ENCODE measurements at places on chromosomes 6 and 20. TPM values are rescaled to one million over a fixed set of nuclear protein-coding genes. Genes with fewer than 3 reads are reported as not detected.

POPDC3 gene
- total RNA-seq = 4.3 TPM

TRIM15 gene
- not detected for total RNA-seq

DHX35 gene
- total RNA-seq = 7.0 TPM

LAMP5 gene
- total RNA-seq = not detected

OR2H2 gene
- 0.24 TPM for total RNA-seq

FAM184A gene
- 0.24 TPM for total RNA-seq

MRPS26 gene
- total RNA-seq = 77.8 TPM

C6orf132 gene
- total RNA-seq = 15.8 TPM

ACTL10 gene
- total RNA-seq = 2.7 TPM

KCNK15 gene
- not detected for total RNA-seq

SLC4A11 gene
- 3.1 TPM for total RNA-seq

VSTM2L gene
- 43.3 TPM for total RNA-seq

TP53TG5 gene
- 0.21 TPM for total RNA-seq

L3MBTL3 gene
- total RNA-seq = 12.0 TPM
